Stimulated activated naive CD4-positive, alpha-beta T cell (primary cell): ENCODE measurements at places on chromosomes 12 and 14.

- peak; percentile 66 for DNase-seq
These were observed 5.5 kb downstream of the C12orf56 start for GRCh38 chr12:64385019-64385418.

- no peak for DNase-seq
These were observed 16.9 kb downstream of the PDE6H start for GRCh38 chr12:14989790-14990189.

- DNase-seq: no peak
These were observed 19.3 kb downstream of the MBIP start for GRCh38 chr14:36301159-36301558.

- no peak for DNase-seq
These were observed 381.4 kb downstream of the ETNK1 start for GRCh38 chr12:23006413-23006812.

GRCh38 chr14:102007916-102008418, 43.6 kb downstream of the DYNC1H1 start:
- DNase-seq: no peak

DNA sequence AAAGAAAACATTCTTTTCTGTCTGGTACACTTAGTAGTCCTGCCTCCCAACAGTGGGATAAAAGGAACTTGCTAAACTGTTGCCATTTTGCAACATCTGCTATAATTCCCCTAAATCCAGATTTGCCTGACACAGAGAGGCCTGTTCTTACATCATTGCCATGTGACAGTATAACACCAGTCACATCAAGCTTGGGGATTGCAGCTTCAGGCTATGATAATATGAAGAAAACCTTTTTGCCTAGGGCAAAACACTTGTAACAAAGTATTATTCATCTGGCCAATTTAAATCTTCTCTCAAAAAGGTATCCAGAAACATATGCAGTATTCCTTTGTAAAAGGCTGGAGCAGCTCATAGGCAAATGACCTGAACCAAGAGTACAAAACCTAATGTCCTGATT, 80.9 kb upstream of the OTX2 start:
- no peak for DNase-seq

GRCh38 chr12:11962860-11963259, 107.9 kb upstream of the BCL2L14 start:
- no peak for DNase-seq

- DNase-seq: no peak
These were observed 13.5 kb upstream of the TUBA1C start for GRCh38 chr12:49251357-49251756.

GRCh38 chr12:70607107-70607506, 30.1 kb downstream of the PTPRB start:
- DNase-seq: no peak

DNA sequence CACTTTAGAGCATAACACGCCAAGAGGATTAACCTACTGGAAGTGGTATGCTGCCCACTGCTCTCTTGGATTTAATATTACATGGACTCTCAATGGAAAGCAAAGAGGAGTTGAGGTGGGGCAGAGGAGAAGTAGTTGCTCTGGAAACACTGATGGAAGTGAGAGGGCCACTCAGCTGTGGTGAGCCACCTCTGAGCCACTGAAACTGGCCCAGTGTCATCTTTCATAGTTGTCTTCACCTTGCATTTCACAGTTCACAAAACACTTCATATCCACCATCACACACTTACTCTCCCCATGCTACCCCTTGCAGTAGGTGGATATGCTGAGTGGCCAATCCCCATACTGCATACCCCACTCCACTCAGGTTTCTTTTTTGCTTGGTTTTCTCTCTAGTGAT, 12.2 kb upstream of the PCED1B start:
- DNase-seq: no peak

GRCh38 chr14:87043667-87044200, 949.2 kb downstream of the GALC start:
- DNase-seq: no peak

DNA sequence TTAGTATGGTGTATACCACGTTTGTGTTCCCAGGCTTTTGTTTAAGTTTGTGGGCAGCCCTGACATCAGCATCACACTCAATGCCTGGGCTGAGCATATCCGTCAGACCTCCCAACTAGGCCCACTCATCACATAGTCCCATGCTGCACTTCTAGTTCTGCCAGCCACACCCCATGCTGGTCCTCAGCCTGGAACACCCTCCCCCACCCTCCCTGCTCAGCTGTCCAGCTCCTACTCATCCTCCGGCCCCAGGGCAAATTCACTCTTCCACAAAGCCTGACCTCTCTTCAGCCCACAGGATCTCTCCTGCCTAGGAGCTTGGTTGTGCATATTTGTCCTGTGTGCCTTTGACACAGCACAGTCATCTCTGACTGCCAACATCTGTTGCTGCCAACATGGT, 3.9 kb upstream of the ENDOU start:
- no peak for DNase-seq

DNA sequence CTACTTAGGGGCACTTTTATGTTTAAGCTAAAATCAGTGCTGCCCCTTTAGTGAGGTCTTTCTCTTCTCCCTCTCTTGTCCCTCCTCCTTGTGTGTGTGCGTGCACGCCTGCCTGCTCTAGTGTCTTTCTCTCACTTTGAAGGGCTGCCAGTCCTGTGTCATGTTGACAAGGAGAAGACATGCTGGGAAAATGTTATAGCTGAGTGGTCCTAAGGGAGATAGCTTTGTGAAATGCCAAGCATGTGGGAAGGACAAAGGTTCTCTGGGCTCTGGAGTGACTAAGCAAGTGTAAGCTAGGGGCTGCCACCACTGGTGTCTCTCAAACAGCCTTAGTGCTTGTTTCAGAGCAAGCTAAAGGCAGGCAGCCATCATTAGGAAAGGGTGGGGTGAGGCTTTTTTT, 108.4 kb downstream of the EMP1 start:
- DNase-seq: no peak

DNA sequence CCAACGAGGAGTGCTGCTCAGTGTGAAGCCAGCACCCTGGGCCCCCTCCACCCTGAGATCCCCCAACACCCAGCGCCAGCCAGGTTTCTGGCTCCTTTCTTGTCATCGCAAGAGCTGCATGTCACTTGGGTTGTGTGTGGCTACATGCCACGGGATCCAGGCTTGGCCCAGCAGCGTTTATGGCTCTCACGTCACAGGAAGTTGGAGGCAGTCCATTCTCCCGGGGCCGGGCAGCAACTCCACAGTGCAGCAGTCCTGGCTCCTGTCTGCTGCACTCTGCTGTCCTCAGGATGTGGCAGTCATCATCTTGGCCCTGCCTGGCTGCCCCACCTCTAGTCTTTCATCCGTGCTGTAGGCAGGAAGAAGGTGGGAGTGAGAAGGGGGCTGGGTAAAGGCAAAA, 78.3 kb downstream of the AACS start:
- DNase-seq: no peak

DNA sequence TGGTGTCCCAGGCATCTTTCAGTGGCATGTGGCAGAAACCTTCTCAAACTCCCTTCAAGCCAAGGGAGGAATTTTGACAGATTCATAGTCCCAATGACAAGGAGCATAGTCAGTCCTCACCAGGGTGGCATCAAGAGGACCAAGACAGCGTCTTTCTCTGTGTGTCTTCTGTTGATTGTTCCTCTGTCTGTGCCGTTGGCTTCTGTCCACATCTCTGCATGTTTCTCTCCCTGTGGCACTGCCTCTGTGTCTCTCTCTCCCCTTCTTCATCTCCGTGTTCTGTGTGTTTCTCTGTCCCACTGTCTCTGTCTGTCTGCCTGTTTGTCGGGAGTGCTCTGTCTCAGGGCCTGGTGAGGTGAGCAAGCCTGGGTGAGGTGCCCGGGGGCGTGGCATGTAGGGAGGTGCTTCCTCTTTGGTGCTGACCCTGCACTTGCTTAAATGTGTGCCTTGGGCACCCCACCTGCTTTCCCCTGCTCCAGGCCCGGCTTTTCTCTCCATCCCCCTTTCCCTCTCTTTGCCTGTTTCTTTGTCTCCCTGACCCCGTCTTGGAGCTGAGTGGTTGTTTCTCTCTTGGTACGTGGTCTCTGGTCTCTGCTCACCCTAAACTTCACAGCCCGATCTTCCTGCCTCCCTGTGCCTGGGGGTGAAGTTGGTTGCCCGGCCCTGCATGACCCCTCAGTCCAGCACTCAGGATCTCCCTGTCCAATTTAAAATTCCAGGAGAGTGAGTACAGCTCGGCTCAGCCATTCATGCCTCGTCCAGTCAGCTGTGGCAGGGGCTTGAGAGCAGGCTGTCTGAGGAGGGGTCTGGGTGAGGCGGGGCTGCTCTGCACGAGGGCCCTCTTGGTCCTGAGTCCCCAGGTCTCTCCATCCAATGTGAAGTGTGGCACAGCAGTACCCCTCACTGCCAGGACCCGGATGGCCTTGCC, 28.5 kb downstream of the JDP2 start:
- no peak for DNase-seq

DNA sequence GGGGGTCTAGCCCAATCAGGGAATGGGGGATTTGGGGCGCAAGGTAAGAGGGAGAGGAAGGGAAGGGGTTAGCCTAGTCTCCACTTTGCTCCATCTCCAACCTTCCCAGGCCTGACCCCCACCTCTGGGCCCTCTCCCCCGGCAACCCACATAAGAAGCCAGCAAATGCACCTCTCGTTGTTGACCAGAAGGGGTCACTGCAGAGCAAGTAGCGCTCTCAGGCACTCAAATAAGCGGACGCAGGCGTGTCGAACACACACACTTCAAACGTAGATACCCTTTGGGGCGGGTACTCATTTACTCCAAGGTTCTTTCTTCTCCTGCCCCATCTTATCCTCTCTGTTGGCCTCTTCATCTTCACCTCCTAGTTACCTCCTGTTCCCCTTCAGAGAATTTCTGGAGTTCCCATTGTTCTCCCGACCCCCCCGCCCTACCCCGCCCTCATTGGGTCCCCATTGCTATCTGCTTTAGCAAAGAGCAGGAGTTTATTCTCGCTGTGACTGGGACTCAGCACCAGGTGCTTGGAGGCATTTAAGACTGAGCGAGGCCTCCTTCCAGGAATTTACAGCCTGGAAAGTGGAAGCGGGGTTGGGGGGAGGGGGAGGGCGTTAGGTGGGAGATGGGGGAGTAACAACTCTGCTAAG, 1.5 kb upstream of the SRRM4 start:
- DNase-seq: no peak

- no peak for DNase-seq
These were observed 74.3 kb downstream of the IGF1 start for GRCh38 chr12:102406033-102406584.

GRCh38 chr12:2095878-2096277, 43.1 kb downstream of the CACNA1C start:
- DNase-seq: no peak

DNA sequence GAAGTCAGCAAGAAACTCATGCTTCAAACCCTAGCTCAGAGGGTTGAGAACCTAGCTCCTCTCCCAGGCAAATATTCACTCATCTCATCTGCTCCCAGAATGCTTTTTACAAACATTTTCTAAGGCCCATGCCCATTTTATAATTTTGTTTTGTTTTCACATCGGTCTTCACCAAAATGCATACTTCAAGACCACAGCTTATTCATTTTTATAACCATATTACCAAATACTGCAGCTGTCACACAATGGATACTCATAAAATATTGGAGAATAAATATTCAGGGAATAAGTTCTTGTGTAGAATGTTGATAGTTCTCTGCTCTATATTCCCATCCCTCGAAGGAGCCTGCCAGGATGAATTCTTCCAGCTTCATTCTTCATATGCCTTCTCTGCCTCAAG, 50.8 kb upstream of the HOXC13 start:
- DNase-seq: no peak

GRCh38 chr14:75626396-75626795, 34.3 kb downstream of the ERG28 start:
- no peak for DNase-seq

DNA sequence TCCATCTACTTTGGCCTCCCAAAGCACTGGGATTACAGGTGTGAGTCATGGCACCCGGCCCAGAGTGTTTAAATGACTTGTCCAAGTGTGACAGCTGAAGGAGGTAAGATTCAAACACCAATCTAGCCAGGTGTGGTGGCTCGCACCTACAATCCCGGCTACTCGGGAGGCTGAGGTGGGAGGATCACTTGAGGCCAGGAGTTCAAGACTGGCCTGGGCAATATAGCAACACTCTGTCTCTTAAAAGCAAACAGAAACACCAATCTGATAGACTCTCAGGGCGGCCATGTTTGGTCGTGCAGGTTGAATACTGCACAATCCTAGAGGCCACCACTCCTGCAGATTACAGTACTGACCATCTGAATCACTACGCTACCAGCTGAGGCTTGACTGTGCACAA, 68.7 kb downstream of the RBM19 start:
- no peak for DNase-seq

DNA sequence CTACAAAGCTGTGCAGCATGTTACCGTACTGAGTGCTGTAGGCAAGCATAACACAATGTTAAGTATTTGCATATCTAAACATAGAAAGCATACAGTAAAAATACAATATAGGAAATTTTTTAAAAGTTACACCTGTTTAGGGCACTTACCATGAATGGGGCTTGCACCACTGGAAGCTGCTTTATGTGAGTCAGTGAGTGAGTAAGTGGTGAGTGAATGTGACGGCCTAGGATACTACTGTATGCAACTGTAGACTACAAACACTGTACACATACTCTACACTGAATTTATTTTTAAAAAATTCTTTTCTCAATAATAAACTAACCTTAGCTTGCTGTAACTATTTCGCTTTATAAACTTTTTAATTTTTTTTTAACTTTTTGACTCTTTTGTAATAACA, 82.1 kb upstream of the FSCB start:
- DNase-seq: no peak

- no peak for DNase-seq
These were observed 4.3 kb downstream of the RACGAP1 start for GRCh38 chr12:50021031-50021430.

- no peak for DNase-seq
These were observed at the start of gene AQP2 for GRCh38 chr12:49950273-49951251. TSS of gene AQP2 (plus strand) at chr12:49950737. CDS start at chr12:49950831, 94 bp downstream.

- DNase-seq: no peak
These were observed 6.0 kb upstream of the MYF6 start for GRCh38 chr12:80701388-80701787.

DNA sequence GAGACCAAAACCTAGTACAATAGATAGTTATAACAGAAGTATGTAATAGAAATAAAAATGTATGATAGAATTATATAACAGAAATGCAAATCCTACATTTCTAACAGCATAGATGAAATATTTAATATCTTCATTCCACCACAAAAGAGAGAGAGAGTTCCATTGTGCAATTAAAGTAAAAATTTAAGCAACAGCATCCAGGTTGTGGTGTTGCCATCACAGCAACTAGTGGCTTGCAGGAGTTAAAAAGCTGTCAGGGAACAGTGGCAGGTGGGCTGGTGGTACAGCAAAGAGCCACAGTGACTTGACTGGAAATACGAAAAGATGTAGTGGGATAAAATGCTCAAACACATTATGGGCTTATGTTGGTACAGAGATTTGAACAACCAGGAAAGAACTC, 57.1 kb upstream of the MDM1 start:
- no peak for DNase-seq

DNA sequence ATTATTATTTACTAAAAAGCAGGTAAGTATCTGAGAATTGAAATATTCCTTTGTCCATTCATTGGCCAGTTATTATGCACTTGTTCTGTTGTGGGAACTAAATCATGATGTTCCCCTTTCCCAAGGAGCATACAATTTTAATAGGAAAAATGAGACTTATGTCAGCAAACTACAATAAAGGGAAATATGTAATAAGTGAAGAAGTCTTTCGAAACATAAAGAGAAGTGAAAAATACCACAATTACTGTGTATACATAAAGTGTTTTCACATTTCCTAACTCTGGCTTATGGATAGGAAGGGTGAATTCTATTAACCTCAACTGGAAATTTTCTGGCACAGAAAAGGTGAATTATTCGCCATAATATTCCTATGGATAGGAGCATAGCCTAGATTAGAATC, 78.4 kb upstream of the DNM1L start:
- no peak for DNase-seq
